ENCODE measurements at places on chromosomes 16 and 17.
A peak's percentile ranks its signal among the peaks of the same experiment; 100 is the strongest.

DNA sequence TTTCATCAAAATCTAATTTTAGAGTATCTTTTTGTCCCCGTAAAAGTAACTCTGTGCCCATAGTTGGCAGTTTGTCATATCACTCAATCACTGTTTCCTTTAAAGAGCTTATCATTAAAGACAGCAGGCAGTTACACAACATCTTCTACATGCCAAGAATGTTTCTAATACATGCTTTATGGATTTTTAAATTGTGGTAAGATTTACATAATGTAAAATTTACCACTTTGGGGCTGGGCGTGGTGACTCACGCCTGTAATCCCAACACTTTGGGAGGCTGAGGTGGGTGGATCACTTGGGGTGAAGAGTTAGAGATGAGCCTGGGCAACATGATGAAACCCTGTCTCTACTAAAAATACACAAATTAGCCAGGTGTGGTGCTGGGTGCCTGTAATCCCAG is 687.2 kb downstream of the WWOX start:
- DNase-seq = no peak

- DNase-seq = no peak
Measured at GRCh38 chr16:54402873-54403272, 116.3 kb upstream of the IRX3 start.

GRCh38 chr17:67248291-67248690 is 3.3 kb upstream of the HELZ start:
- no peak for DNase-seq

- no peak for DNase-seq
Measured at GRCh38 chr17:80656590-80656989, 112.0 kb downstream of the RPTOR start.

DNA sequence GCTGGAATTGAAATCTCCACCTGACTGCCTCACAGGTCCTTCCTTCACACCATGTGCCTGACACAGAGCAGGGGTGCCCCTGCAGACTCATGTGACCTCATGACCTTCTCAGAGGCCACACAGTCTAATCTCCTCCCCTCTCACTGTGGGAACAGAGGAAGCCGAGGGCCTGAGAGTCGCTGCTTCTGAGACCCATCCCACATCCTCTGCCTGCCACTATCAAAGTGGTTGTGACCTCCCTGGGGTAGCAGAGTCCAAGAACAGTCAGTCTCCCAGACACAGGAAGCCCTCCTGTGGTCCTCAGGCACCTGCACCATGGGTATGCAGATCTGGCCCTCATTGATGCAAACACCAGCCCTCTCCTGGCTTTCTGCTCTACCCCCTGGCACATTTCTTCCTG is 78.5 kb downstream of the RAB11FIP4 start:
- no peak for DNase-seq

DNA sequence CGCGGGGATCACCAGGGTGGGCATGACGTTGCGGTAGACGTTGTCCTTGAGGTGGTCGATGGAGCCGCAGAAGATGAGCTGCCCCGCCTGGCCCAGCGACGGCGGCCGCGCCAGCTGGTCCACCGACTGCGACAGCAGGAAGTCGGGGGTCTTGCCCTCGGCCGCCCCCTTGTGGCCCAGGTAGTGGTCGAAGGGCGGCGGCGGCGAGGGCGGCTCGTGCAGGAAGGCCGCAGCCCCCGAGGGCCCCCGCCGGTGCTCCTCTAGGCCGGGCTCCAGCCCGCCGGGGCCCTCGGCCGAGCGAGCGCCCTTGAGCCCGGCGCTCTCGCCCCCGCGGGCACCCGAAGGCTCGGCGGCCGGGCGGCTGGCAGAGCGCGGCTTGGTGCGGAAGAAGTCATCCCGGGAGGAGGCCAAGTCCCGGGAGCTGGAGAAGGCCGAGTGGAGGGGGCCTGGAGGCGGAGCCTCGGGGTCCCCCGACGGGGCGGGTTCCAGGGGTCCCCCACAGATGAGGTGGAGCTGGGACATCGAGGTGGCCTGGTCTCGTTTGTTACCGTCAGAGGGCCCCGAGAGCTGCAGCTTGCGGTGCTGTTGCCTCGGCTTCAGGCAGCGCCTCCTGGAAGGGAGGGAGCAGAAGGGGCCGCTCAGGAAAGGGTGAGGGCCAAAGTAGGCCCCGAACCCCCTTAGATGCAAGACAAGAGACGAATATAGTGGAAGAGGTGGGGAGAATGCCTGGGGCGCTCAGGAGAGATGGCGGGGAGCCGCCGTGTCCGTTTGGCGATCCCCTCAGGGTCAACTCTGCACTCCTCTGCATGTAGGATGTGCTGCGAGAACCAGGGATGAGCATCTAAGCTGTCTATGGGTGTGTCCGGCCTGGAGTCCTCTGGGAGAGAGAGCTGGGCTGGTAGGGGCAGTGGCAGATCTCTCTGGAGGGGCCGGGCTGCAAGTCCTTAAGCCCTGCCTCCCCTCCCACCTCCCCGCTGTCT is 8.8 kb downstream of the FAM171A2 start:
- peak; percentile 58 for DNase-seq

GRCh38 chr16:76931186-76931585 is 259.8 kb upstream of the MON1B start:
- DNase-seq = no peak

DNA sequence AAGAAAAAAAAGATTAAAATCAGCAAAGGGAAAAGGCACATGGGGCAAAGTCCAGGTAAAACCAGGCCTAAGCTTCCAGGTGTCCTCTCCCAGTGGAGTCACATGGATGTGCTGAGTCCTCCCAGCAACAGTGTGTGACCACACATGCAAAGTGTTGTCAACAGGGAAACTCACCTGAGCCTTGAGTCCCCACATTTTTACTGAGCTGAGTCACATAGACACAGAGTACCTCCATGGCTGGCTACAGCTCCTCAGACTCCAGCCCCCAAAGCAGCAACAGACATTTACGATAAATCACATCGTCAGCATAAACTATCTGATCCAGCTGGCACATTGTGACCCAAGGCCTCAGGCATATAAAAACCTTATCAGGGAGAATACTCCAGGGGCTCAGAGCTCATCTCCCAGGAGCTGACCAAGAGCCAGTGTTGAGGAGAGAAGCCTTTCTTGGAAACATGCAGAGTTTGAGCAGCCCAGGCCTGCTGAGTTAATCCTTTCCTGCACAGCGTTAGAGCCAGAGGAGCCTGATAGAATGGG is 20.5 kb downstream of the ERCC4 start:
- DNase-seq = no peak

DNA sequence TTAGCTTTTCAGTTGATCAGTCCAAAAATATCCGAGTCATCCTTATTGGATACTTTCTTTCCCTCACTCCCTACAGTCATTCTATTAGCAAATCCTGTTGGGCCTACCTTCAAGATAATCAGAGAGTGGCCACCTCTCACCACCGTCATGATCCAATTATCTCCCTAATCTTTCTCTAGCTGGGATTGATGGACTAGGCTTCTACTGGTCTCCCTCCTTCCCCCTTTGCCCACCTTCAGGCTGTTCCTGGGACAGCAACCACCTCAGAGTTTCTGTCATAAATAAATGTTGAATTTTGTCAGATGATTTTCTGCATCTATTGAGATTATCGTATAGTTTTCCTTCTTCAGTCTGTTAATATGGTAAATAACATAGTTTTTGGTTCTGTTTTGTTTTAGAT is 16.2 kb upstream of the RHBDL3 start:
- no peak for DNase-seq

DNA sequence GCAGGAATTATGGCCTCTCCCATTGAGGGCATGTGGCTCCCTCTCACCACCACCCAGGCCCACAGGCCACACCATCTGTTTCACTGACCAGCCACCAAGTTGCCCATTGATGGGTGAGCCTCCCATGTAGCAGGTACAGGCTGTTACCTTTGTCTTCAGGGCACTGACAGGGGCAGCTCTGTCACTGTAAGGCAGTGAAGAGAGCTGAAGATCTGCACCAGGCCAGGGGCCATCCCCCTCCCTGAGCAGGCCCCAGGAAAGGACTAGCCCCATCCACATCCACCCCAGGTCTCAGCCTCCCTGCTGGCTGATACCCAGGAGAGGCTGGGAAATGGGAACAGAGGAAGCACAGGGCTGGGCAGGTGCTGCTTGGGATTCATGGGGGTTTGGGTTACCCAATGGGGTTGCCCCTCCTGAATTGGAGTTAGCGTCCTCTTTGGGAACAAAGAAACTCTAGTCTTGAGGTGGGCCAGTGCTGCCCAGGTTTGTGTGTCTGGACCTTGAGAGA is 1691.4 kb downstream of the TP53TG3F start:
- no peak for DNase-seq

All from activated gamma-delta T cell treated with Interleukin-2 at 50 U/mL for 16 hours (primary cell).